Heart left ventricle (tissue), 16 donors: ENCODE measurements at places on chromosomes 6 and 20. TPM values are rescaled to one million over a fixed set of nuclear protein-coding genes. Genes with fewer than 3 reads are reported as not detected.
A peak's percentile ranks its signal among the peaks of the same experiment; 100 is the strongest.

GRCh38 chr6:141199074-141199473, 933.7 kb upstream of the GJE1 start:
- DNase-seq, result no peak

- no peak for DNase-seq
These were observed 4.6 kb upstream of the OSBPL2 start for GRCh38 chr20:62233684-62234083.

GRCh38 chr20:49501917-49502316, 19.4 kb upstream of the KCNB1 start:
- no peak for DNase-seq

- DNase-seq, result no peak
These were observed 333.4 kb downstream of the BCKDHB start for GRCh38 chr6:80439721-80440470.

DNA sequence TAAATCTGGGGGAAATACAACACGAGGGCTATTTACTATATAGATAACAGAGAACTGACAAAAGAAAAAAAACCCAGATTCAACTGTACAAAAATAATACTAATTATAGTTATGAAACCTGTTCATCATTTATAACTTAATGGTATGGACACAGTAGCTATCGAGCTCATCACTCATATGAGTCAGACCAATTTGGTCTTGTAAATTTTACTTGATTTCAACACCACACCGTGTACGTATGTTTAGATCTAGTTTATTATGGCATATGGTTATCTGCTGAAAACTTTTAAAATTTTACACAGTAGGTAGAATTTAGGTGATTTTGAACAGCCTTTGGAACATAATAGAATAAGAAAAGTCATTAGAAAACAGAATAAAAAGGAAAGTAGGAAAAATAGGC, 5.5 kb downstream of the MYLK4 start:
- DNase-seq, result no peak

DNA sequence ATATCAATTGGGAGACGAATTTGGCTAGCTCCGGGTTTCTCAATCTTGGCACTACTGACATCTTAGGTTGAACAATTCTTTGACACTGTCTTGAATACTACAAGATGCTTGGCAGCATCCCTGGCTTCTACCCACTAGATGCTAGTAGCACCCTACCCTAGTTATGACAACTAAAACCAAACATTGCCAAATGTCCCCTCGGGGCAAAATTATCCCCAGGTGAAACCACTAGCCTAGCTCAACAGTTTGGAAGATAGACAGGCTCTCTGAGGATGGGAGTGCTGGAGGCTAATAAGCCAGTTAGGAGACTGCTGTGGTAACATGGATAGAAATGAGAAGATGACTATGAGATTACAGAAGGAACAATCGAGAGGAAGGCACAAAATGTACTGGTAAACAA, 20.9 kb downstream of the CCNC start:
- no peak for DNase-seq

GRCh38 chr6:138520463-138520862, 21.2 kb upstream of the NHSL1 start:
- no peak for DNase-seq

Gene SUMO4
- polyA plus RNA-seq, result not detected

- DNase-seq, result no peak
These were observed 25.5 kb upstream of the FKBP1A start for GRCh38 chr20:1418350-1418749.

- DNase-seq, result no peak
These were observed 169.7 kb downstream of the EYA4 start for GRCh38 chr6:133410638-133411435.

GRCh38 chr6:163262080-163262479, 152.4 kb upstream of the QKI start:
- DNase-seq, result no peak

DNA sequence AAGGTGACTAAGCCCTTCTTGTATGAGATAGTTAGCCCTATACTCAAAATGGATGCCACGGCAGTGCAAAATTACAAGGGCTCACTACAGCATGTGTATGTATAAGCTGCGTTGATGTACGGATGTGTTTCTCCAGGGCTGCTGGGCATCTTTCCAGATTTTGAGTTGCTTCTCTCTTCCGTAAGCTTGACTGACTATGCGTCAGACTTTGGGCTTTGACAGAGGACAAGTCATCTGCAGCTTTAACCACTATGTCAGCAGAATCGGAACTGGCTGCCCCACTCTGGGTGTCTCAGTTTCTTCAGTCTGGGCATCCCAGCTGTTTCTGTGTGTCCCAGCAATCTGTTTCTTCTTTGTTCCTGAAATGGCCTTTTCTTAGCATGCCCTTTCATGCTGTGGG, 241.6 kb downstream of the BTBD3 start:
- DNase-seq, result no peak

- DNase-seq, result no peak
These were observed 144.0 kb upstream of the TSHZ2 start for GRCh38 chr20:52828199-52828598.

Gene DST
- 107 TPM for polyA plus RNA-seq

Gene TFAP2B
- polyA plus RNA-seq, result not detected

Gene PRR18
- polyA plus RNA-seq, result not detected

Gene DYNLT2
- polyA plus RNA-seq, result 0.67 TPM

- no peak for DNase-seq
These were observed 231.3 kb upstream of the PDE10A start for GRCh38 chr6:165894171-165894825.

Gene MICA
- polyA plus RNA-seq, result 8.5 TPM

Gene NKAIN4
- not detected for polyA plus RNA-seq

Gene IMPG1
- not detected for polyA plus RNA-seq

Gene NKX2-2
- not detected for polyA plus RNA-seq

GRCh38 chr6:74161380-74161779, 465.4 kb downstream of the CD109 start:
- no peak for DNase-seq

Gene CTSZ
- polyA plus RNA-seq, result 122 TPM

Gene RFX6
- polyA plus RNA-seq, result not detected

DNA sequence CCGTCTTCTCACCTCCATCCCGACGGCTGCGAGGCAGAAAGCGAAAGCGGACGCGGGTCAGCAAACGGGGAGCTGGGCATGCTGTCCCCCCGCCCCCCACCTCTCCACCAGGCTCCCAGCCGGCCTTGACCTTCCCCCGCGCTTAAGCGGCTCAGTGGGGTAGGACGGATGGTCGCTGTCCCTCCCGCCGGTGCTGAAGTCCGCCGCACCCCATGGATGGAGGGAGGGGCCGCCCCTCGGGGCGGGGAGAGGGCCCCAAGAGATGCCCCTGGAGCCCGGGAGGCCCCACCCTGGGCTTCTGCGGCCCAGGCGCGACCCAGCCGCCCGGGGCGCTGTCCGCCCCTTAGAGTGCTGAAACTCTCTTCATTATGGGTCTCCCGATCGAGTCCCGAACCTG, at the start of gene KCNB1:
Gene KCNB1, minus strand, starts transcription at position 48 of the 397 bp plus-strand sequence. CDS start 188 bp downstream, outside the sequence.
- peak; percentile 59 for DNase-seq

- no peak for DNase-seq
These were observed 49.2 kb downstream of the ANKS1A start for GRCh38 chr6:34938268-34938667.

GRCh38 chr20:35271904-35272303, 6.0 kb downstream of the MMP24OS start:
- no peak for DNase-seq

Gene PPP1R3D
- 5.8 TPM for polyA plus RNA-seq

Gene POU5F1
- 0.72 TPM for polyA plus RNA-seq

DNA sequence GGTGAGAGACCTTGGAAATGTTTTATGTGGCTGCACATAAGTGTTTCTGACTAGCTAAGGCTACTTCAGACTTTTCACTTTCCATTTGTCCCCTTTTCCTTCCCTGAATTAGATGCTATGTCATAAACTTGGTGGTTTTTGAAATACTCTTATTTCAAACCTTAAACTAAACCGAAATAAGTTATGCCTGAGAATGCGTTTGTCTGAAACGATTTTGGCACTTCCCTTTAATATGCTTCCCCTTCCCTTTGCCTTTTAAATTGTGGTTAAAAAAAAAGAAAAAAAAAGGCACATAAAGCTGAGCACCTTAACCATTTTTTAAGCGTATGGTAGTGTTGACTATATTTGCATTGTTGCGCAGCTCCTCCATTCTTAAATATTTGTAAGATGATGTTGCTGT, 14.3 kb downstream of the ZNF451 start:
- no peak for DNase-seq

DNA sequence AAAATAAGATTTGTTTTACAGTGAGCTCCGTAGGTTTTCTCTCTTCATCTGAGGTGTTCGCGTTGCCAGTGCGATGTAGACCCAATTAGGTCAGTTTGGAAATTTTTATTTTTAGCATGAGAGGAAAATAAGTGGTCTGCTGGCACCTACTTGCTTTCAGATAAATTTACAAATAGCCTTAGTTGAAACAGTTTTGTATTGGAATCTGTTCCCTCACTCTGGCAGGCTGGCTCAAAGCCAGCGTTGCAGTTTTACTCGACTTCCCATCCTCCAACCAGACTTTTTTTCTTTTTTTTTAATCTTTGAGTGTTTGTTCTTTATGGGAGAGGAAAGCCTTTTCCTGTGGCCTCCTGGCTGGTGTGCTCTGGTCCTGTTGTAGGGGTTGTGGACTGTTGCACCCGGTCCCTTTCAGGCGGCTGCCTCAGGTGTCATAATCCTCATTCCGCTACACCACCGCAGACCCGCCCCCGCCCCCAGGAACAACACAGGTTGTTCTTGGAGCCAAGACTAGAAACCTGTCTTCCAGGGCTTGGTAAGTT, 46.7 kb downstream of the TIAM2 start:
- no peak for DNase-seq

Gene CTAGE9
- polyA plus RNA-seq, result not detected

GRCh38 chr6:90536520-90536919, 50.4 kb downstream of the MAP3K7 start:
- DNase-seq, result no peak

Gene UNC93A
- not detected for polyA plus RNA-seq

Gene TMEM217
- polyA plus RNA-seq, result 0.73 TPM

Gene RHAG
- 0.53 TPM for polyA plus RNA-seq

DNA sequence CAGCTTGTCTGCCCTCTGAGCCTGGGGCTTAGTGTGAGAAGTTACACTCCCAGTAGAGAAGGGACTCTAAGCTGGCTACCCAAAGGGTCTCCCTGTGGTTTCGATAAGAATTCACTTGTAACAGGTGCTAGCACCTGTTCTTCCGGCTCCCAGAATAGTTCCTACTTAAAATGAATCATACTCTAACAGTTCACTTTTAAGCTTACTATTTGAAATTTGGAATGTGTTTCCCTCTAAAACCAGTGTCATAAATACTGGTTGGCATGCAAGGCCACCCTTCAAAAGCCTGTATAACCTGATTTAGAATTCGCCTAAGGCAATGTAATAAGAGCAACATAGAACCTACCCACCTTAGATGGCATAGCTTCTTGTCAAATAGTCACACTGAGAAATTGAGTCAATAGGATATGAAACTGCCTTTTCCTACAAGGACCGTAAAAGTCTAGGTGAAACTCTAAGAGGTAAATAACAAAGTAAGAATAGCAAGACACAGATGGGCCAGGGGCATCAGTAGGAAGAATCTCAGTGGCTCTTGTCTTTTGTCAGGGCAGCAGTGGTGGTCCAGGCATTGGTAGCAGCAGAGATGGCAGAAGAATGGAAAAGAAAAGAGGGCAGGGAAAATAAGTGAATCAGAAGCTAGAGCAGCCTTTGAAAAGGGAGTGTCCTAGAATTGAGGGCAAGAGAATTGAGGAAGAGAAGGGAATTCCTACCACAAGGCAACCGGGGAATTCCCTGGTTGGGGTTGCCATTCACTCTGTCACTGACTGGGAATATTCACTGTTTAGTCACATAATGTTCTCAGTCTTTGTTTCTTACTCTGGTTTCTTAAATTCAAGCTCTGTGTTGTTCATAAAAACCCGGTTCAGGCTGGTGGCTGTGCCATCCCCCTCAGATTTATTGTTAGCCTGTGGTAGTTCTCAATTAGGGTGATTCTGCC, 91.5 kb downstream of the HIVEP2 start:
- DNase-seq, result no peak

- no peak for DNase-seq
These were observed 87.6 kb downstream of the BMP2 start for GRCh38 chr20:6855104-6855503.
